ENCODE measurements at places on chromosomes 13 and 19. TPM values are rescaled to one million over a fixed set of nuclear protein-coding genes. Genes with fewer than 3 reads are reported as not detected.

- no peak for DNase-seq
These were observed 17.7 kb downstream of the MAG start for GRCh38 chr19:35309481-35310279.

DNA sequence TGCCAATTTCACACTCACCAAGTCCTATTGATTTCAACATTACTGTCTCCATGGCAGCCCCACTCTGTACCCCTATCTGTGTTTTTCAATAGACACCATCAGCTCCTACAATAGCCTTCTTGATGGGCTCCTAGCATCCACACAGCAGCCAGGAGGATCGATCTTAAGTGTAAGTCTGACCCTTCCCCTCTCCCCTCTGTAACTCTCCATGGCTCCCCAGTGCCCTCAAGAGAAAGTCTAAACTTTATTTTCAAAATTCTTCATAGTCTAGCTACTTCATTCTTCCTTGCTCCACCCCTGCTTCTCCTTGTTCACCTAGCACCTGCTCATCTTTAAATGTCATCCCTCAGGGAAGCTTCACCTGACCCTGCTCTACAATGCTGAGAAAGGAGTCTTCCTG is 30.0 kb upstream of the ZNRF4 start:
- DNase-seq, result no peak

Gene KCNC3
- total RNA-seq, result 0.31 TPM

- no peak for DNase-seq
These were observed 545.1 kb downstream of the EFNB2 start for GRCh38 chr13:105990256-105990958.

- no peak for DNase-seq
These were observed 30.2 kb upstream of the ZNF414 start for GRCh38 chr19:8544168-8544567.

DNA sequence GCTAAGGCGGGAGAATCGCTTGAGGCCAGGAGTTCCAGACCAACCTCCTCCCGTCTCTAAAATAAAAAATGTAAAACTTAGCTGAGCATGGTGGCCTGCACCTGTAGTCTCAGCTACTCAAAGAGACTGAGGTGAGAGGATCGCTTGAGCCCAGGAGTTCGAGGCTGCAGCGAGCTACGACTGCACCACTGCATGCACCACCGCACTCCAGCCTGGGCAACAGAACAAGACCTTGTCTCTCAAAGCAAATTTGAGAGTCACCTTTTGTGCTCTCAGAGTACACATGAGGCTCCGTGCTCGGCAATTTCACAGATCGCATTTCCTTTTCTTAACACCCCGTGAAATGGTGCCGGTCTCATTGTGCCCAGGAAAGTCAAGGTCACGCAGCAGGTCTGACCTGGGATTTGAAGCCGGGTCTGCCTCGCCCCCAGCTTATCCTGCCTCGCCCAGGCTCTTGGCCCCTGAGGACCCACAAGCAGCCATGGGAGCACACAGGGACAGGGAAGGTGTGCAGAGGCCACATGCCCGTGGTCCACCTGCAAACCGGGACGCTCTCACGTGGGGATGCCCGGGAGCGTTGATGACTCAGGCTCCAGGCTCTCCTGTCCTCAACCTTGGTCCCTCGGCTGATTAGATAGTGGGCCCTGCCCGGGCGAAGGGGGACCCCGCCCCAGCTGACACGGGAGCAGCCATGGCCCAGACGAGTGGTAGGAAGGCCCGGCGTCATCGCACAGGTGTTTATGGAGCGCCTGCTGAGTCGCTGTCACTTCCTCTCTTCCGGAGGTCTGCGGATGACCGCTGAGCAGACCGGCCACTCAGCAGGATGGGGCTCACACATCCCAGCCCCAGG is 1.1 kb upstream of the SMIM24 start:
- DNase-seq, result no peak

Gene BRD4
- total RNA-seq, result 28.0 TPM

DNA sequence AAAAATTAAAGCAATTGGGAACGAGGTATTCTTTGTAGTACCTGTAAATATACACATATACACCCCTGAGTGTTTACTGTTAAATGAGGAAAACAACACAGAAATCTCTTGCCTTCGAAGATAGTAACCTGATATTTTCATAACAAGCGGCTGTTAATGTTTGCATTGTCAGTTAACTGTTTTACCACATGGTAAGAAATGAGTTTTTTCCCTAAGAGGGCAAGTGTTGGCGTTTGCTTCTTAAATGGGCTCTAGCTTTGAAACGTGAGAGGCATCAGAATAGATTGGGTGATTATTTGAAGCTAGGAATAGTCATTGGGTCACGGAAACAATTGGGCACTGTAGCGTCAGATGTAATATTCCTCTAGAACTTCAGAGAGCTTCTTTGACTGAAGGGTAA is 22.0 kb upstream of the UPF3A start:
- no peak for DNase-seq

DNA sequence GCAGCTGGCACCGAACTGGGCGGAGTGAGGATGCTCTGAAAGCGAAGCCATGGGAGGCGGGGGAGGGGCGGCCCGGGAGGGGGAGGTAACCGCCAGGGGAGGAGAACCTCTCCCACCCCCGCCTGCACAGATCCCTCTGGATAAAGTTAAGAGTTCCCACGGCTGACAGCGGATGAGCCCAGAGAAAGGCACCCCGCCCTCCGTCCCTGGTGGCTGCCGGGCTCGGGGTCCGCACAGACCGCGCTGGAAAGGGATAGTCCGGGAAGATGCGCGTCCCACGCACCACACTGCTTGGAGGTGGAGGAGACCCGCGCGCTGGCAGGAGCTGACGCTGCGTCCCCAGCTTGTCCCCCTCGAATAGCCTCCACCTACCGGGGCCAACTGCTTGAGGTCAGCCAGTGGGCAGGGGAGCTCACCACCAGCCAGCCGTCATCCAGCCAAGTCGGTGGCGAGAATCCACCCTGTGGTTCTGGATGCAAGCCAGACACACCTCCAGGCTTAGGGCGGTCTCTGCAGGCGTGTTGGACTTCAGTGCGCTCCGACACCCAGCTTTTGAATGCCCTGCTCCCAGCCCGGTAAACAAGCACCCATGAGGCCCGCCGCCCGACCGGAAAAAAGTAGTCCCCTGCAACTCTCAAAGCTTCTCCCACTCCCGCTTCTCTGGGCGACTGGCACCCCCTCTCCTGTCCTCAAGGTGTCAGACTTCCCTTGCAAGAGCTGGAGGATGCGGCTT is at the start of gene TRPC4:
Gene TRPC4, minus strand, starts transcription at position 17 of the 733 bp plus-strand sequence. CDS start 86,439 bp downstream, outside the sequence.
- no peak for DNase-seq

Gene PGLYRP1
- total RNA-seq, result not detected

Gene DCT
- total RNA-seq, result 1.0 TPM

Gene FFAR3
- total RNA-seq, result 0.95 TPM

Gene NCAN
- not detected for total RNA-seq

Data from omental fat pad (tissue), 4 donors.